Left ventricle myocardium inferior (tissue), 1 donor: ENCODE measurements at places on chromosomes 7 and 10. TPM values are rescaled to one million over a fixed set of nuclear protein-coding genes. Genes with fewer than 3 reads are reported as not detected.

DNA sequence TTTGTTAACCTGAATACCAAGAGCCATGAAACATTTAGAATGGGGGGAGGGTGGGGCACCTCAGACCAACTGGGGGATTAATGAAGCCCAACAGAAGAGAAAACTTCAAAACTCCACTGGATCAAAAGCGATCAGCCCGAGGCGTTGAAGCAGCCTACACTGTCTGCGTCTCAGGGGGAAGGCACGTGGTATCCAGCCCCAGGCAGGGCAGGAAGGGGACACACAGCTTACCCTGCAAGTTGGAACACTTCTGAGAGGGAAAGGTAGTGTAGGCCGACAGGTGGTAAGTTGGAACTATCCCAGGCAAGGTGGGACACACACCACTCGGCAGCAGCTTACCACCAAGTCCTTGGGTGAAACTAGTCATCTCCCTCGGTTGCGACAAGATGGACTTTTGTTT is 102.9 kb downstream of the TAX1BP1 start:
- DNase-seq: no peak

The SRPK2 gene
- 34.3 TPM for total RNA-seq

DNA sequence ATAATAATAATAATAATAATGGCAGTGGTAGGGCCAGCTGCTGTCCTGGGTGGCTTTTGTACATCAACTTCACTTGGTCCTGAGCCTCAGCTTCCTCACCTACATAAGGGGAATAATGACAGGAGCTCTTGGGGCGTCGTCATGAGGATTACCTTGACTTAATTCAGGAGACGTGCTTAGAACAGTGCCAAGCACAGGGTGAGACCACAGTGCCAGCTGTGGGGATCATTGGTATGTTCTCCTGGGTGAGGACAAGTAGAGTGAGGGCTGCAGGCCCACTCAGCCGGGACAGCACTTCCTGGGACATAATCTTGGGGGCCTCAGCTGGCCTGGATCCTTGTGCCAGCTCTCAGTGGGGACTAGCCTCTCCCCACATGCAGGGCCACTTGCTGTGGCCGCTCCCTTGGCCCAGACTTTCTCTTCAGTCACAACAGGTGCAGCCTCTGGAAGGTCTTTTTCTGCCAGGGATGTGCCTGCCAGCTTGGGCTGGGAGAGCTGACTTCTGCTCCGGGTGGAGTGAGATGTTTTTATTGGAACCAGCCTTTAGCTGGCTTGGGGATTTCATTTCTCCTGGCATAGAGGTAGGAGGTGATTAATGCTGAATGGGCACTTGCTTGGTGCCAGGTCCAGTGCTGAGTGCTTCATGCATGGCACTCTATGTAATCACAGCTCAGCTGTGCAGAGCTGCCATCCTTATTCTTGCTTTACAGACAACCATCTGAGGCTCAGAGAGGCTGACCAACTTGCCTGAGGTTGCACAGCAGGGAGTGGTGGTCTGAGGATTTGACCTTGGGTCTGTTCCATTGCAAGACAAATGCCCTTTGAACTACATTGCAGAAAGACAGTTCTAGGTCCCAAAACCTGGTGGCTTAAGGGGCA is 45.3 kb downstream of the TSPAN15 start:
- DNase-seq: no peak

The GDF2 gene
- total RNA-seq: not detected

The ELN gene
- total RNA-seq: 51.6 TPM

The ADAMTS14 gene
- 0.47 TPM for total RNA-seq

GRCh38 chr7:1377111-1377909 is 82.0 kb downstream of the MICALL2 start:
- no peak for DNase-seq

The GJD4 gene
- not detected for total RNA-seq

The OR6B1 gene
- total RNA-seq: not detected

The KLF14 gene
- 0.11 TPM for total RNA-seq

- DNase-seq: peak; percentile 38
These were observed at the start of gene GPR85 for GRCh38 chr7:113086431-113086888. Gene GPR85 (minus strand): TSS chr7:113086827. CDS start chr7:113084721, 2,106 bp downstream.

GRCh38 chr7:68203251-68203650 is 1206.6 kb downstream of the TYW1 start:
- DNase-seq: no peak

DNA sequence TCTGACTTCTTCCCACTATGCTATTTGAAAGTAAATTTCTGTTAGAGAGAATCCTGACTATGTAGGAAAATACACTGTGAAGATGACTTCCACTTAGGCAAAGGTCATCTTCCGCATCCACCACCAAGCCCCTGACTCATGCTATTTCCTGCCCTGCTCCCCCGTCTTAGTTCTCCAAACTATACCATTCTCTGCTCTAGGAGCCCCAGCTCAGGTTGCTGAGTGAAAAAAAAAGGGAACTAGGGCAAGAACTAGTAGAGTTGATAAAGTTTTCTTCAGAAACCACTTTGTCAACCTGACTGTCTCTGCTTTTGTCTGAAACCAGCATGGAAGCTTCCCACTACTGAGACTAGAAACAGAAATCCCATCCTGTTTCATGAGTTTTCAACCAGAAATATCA is 96.9 kb downstream of the EVX1 start:
- no peak for DNase-seq

GRCh38 chr7:18337048-18337809 is 158.3 kb upstream of the HDAC9 start:
- DNase-seq: no peak

DNA sequence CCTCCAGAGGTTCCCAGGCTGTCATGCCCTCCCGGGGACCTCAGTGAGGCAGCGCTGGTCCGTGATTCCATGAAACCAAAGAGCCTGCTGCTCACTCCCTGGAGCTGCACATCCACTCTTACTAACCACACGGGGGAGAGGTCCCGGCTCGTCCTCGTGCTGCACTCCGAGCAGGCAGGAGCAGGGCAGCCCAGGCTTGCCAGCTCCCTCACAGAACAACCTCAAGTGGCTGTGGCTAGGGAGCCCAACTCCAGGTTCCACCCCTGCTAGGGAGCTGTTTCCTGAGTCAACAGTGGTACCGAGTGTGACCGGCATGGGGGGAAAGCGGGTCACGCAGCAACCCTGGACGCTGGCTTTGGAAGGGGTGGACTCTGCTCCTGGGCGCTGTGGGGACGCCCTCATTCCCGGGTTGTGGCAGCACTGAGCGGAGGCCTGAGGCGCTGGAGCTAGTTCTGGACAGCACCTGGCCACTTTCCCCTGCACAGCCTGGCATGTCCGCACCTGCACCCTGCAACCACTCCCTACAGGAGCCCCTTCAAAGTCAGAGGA is 27.9 kb upstream of the PPP2R2D start:
- DNase-seq: no peak

DNA sequence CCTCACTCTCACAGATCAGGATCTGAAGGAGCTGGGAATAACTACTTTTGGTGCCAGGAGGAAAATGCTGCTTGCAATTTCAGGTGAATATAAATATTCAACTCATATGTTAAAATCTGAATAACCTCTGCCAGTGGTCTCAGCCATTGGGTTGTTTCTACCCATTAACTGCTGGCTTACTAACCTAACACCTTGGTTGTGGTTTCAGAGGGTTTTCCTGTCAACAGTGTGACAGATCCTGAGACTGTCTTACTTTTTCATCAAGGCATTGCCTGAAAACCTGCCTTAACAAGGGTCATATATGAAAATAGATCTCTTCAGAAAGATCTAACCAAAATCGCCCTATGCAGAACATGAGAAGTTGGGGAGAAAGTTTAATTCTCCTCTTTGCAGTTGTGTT is 307.7 kb downstream of the BICC1 start:
- no peak for DNase-seq

The PPP1R17 gene
- total RNA-seq: not detected

GRCh38 chr7:28528899-28529298 is 116.6 kb downstream of the CREB5 start:
- no peak for DNase-seq

GRCh38 chr10:129523031-129523722 is 56.1 kb downstream of the MGMT start:
- no peak for DNase-seq

GRCh38 chr7:143362131-143363015 is at the start of gene FAM131B:
Gene FAM131B (minus strand): TSS chr7:143362713. CDS start chr7:143362603, 110 bp downstream.
- no peak for DNase-seq

The FBXL13 gene
- 0.36 TPM for total RNA-seq
